Panc1 (cell line): ENCODE measurements at places on chromosomes 12 and 14. TPM values are rescaled to one million over a fixed set of nuclear protein-coding genes. Genes with fewer than 3 reads are reported as not detected.

DNA sequence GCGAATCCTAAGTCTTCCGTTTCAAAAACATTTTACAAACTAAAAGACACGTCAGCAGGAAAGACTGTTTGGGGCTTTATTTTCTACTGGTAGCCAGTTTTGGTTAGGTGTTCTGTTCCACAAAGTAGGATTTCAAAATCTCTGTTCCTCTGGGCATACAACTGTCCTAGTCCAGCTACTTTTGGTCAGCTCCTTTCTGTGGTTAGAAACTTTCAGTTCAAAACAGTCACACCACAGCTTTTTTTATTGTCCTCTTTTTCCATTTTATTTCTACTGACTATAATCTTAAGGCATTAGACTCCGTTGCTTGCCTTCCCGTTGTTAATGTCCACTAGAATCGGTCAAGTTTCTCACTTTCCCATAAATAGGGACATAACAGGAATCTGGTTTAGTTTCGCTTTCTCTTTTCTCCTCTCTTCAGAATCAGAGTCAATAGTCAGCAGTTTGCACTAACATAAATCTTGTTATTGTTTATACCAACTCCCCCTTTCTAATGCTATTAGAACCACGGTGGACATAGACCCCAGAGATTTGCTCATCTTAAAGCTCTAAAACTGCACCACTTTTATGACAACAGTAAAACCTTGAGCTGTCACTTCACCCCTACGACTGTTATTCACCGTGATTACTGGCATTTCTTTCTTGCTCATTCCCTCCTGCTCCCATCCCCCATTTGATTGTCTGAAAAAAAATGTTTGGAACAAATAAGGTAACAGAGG is 41.5 kb upstream of the NPAS3 start:
- DNase-seq, result peak; percentile 10

DNA sequence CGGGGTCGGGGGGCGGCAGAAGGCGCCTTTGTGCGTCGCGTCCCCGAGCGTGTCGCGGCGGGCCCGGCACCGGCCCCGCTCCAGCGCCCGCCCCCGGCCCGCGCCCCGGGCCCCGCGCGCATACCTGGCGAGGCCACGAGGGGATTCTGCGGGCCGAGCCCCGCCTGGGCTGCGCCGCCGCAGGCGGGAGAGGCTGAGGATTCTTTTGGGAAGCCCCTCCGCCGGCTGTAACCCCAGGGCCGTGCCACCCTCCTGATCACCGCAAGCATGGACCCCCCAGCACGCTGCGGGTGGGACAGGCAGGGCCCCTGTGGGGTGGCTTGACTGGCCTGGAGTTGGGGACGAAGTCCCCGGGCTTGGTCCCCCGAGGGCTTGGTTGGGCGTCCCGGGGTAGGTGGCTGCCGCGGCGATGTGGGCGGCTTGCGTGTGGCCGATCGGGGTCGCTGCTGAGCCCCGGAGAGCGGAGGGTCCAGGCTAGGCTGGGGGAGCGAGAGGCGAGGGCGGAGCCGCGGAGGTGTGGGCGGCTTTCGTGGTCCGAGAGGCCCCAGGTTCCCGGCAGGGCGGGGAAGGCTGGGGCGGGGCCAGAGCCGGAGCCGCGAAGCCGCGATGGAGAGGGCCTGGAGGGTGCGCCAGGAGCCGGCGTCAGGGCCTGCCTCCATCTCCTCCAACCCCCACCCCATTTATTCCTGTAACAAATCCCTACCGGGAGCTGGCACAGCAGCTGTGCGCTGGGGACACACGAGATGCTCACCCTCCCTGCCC is 28.4 kb upstream of the GPR132 start:
- no peak for DNase-seq

GRCh38 chr14:89384023-89384422 is 33.0 kb downstream of the FOXN3 start:
- no peak for DNase-seq

- no peak for DNase-seq
Observed at GRCh38 chr14:77892890-77893484, 93.1 kb downstream of the ADCK1 start.

GRCh38 chr12:73947326-73948026 is 590.2 kb upstream of the ATXN7L3B start:
- DNase-seq, result no peak

DNA sequence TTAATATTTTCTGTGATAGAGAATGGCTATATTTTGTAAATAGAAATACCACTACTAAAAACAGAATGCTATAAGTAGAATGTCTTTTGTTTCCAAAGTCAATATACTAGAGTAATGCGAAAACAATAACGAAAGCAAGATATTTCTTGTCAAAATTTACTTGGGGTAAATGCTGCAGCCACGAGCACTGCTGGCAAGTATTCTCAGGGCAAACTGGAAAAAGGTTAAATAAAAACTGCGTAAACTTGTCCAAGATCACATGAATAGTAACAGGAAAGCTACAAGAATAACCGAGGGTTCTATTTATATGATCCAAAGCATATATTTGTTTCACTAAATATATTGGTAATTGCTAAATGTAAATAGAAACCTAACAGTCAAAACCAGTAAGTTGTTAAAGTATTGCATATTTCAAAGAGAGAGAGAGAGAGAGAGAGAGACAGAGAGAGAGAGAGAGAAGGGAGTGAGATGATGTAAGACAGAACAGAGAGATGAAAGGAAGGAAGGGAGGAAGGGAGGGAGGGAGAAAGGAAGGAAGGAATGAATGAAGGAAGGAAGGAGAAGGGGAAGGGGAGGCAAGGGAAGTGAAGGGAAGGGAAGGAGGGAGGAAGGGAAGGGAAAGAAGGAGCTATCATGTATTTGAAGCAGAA is 231.7 kb downstream of the KCNC2 start:
- no peak for DNase-seq

DNA sequence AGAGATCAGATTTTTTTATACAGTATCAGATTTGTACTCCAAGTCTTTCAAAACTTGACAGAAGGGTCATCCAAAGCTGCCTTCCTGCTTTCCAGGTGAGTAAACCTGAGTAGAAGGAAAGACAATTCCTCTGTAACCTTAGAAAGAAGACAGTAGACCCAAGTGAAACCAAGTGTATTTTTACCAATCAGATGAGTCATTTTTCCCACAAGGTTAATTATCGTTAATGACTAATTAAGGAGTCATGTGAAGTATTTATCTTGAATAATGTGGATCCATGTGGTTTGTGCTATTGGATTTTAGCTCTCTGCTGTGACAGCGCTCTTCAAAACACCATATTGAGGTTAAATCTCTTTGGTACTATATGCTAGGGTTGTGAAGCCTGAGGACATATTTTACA is 74.0 kb upstream of the PELI2 start:
- DNase-seq, result no peak

ANO2 gene
- total RNA-seq, result not detected

- no peak for DNase-seq
Observed at GRCh38 chr12:75865315-75865714, 166.3 kb downstream of the PHLDA1 start.

GRCh38 chr12:131833896-131834641 is 5.9 kb downstream of the MMP17 start:
- DNase-seq, result no peak

C12orf76 gene
- total RNA-seq, result 13.6 TPM

DNA sequence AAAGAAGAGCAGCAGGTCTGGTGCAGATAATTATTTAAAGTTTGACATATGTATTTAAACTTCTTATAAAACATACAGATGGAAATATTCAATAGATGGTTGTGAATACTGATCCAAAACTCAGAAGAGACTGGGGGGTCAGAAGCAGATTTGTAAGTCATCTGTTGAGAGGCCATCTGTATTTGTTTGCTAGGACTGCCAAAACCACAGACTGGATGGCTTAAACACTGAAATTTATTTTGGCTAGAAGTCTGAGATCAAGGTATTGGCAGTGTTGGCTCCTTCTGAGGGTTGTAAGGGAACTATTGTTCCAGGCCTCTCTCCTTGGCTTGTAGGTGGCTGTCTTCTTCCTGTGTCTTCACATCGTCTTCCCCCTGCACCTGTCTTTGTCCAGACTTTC is 153.9 kb downstream of the LRRK2 start:
- DNase-seq, result no peak

DNA sequence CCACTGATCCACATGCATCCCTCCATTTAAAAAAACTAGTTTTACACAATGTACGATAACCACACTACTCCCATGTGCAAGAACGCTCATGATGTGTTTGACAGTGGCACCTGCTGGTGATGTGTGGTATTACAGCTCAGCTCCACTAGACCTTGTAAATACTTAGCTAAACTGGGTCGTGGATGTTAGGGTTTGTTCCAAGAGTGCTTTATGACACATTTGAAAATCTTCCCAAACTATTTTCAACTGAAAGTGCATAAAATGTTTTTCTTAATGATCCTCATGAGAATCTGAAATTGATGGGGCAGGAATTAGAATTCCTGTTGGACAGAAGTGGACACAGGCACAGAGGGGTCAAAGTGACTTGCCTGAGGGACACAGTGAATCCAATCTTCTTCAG is 99.2 kb downstream of the SCARB1 start:
- no peak for DNase-seq

DNA sequence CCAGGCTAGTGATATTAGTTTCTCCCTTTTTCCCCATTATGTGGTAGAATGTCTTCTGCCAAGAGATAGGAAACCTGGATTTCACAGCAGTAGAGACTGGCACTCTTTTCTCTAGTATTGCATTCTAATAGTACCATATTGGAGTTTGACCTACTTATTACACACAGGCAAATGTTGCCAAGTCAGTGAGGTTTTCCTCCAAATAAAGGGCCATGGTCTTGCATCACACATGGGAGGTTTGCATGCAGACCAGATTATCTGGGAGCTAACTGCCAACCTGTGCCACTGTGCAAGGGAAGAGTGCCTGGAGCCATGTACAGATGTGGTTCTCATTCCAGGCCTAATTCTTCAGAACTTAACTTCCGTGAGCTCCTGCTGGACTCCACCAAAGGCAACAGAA is 113.3 kb downstream of the ANO6 start:
- DNase-seq, result no peak

GRCh38 chr12:51932218-51933076 is 19.1 kb upstream of the ACVR1B start:
- no peak for DNase-seq

GRCh38 chr12:112602150-112602549 is 183.4 kb downstream of the PTPN11 start:
- no peak for DNase-seq

DNA sequence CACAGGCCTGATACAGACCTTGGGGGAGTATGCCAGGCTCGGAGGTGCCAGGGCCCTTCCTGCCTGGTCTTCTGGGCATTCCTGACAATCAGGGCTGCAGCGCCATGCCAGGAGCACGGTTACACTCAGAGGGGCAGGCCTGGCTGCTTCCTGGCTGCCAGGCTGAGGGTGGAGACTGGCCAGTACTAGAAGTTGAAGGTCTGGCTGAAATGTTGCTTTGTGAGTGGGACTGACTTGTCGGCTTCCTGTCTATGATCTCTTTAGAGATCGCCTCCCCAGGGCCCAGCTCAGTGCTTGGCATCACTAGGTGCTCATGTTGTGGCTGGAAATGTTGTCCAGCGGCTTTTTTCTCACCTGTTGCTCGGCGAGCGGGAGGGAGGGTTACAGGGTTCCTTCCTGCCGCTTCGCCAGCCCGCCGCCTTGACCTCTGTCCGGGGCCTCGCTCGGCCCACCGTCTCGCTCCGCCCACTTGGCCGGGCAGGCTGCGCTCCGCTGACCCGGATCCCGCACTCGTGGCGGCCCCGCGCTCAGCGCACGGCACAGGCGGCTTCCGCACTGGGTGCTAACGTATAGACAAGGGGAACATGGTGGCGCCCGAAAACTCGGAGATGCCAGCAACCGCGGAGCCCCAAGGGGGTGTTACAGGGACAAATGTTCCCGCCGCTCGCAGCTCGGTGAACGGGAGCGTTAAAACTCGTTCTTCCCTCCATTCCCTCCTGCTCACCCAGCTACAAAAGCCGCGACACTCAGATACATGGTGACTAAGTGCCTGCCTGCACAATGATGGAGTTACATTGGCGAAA is 32.6 kb downstream of the PAPLN start:
- no peak for DNase-seq

SPRYD4 gene
- 3.7 TPM for total RNA-seq

- DNase-seq, result no peak
Observed at GRCh38 chr14:62956413-62956812, 88.8 kb downstream of the KCNH5 start.

DNA sequence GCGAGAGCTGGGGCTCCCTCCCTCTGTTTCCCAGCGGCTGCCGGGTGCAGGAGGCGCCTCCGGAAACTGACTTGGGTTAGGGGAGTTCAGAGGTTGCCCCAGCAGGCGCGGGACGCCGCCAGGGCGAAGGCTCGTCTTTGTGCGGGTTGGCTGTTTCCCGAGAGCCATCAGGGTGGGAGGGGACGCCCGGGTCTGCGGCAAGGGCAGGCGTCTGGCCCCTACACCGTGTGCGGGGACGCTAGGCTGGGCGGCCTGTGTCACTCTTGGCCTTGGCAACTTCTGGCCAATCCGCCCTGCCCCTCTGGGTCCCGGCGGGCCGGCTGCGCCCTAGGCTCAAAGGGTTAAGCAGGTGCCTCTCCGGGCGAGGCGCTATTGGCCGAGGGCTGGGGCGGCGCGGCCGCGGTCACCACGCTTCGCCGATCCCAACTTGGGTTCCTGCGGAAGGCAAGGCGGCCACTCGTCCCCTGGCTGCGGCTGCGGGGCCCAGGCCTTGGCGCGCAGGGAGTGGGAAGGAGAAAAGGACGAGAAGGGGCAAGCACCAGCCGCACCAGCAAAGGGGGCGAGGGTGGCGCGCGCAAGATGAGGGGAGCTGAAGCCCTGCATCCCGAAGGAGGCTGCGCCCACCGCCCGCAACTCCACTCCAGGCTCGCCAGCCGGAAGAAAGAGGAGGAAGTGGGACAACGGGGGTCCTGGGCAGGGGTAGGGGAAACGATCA is 5.6 kb upstream of the NPAS3 start:
- no peak for DNase-seq

SLC4A8 gene
- total RNA-seq, result 18.8 TPM

SPATA7 gene
- total RNA-seq, result 4.0 TPM

- DNase-seq, result no peak
Observed at GRCh38 chr12:63912651-63913050, 68.2 kb downstream of the SRGAP1 start.

DNA sequence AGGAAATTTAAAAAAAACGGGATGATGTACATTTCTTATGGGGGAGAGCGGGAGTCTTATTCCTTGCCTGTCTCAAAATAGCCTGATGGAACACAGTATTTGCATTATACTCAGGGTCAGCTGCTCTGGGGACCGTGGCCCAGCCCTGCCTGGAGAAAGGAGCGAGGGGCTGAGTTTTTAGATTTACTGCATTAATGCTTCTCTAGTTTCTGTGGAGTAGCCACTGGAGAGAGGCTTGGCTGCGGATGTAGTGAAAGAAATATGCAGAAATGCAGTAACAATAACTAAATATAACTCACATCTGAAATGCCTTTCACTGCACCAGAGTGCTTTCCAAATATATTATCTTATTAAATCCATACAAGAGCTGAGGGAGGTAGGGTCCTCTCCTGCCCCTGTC is 87.6 kb upstream of the MAP1LC3B2 start:
- no peak for DNase-seq

MAP3K9 gene
- 12.1 TPM for total RNA-seq

- DNase-seq, result no peak
Observed at GRCh38 chr12:124390442-124391097, 95.7 kb downstream of the RFLNA start.

- no peak for DNase-seq
Observed at GRCh38 chr12:49622501-49623141, 740 bp upstream of the PRPF40B start.

GRCh38 chr14:92846162-92846897 is 52.2 kb downstream of the GOLGA5 start:
- DNase-seq, result no peak
